Osteoblast (primary cell): ENCODE measurements at places on chromosomes 4 and X. TPM values are rescaled to one million over a fixed set of nuclear protein-coding genes. Genes with fewer than 3 reads are reported as not detected.
A peak's percentile ranks its signal among the peaks of the same experiment; 100 is the strongest.

Gene WFS1
- total RNA-seq = 12.1 and 17.0 TPM in 2 replicates

GRCh38 chr4:119906277-119906676 is 160.4 kb downstream of the MAD2L1 start:
- no peaks in the 10 kb centered on the region for H3K27me3 ChIP-seq
- H3K36me3 ChIP-seq = no peaks in the 10 kb centered on the region
- no peak for DNase-seq
- H3K27ac ChIP-seq = no peak overlapping the region
- H3K4me1 ChIP-seq = no peaks in the 10 kb centered on the region

DNA sequence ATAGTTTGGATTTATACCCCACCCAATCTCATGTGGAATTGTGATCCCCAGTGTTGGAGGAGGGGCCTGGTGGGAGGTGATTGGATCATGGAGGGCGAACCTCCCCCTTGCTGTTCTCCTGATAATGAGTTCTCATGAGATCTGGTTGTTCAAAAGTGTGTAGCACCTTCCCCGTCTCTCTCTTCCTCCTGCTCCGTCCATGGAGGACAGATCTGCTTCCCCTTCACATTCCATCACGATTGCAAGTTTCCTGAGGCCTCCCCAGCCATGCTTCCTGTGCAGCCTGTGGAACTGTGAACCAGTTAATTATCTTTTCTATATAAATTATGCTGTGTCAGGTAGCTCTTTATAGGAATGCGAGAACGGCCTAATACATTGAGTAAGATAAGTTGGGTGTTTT is 518.8 kb upstream of the LCORL start:
- no peaks in the 10 kb centered on the region for H3K4me1 ChIP-seq
- DNase-seq = no peak
- no peak overlapping the region for H3K27ac ChIP-seq
- H3K4me3 ChIP-seq = no peak overlapping the region
- no peaks in the 10 kb centered on the region for H3K36me3 ChIP-seq
- no peaks in the 10 kb centered on the region for H3K27me3 ChIP-seq

Gene FGF13
- total RNA-seq = 0.36 TPM in 1 of 2 replicates, not detected in the other

GRCh38 chrX:119482041-119482440 is 13.8 kb downstream of the SLC25A5 start:
- no peaks in the 10 kb centered on the region for H3K36me3 ChIP-seq
- DNase-seq = no peak
- H3K27me3 ChIP-seq = no peaks in the 10 kb centered on the region
- peaks cover 10% of the 10 kb centered on the region for H3K4me1 ChIP-seq

GRCh38 chr4:7031558-7032449 is 11.4 kb upstream of the TADA2B start:
- peak; percentile 44 for DNase-seq
- H3K36me3 ChIP-seq = peaks cover 28% of the 10 kb centered on the region
- no peak overlapping the region for H3K27ac ChIP-seq

Gene IL21
- not detected in 2 replicates for total RNA-seq

DNA sequence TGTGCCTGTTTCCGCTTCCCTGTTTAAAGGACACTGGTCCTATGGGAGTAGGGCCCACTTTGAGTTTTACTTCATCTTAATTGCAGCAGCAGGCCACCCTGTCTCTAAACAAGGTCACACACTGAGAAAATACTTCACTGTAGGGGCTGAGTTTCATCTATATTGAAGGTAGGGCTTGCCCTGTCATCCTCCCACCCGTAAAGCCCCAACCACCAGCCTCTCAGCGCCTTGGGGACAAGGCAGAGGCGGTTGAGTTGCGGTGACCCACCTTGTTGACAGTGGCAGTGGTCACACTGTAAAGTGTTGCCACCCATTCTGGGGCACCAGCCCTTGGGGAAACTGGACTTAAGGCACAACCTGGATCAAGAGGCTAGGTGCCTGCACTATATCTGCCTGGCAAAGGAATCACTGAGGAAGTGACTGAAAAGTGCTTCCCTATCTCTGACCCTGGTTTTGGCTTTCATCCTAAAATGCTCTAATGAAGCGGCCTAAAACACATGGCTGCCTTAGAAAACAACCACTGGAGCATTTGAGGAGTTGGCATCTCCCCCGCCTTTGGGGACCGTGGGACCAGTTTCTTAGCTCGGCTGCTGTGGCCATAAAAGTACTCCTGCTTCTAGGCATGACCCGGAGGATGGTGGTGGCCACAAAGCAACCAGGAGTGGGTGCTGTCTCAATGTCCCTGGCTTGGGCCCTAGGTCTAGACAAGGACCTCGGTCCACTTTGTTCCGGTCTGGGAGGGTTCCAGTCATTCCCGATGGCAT is 7.8 kb upstream of the WDR1 start:
- no peaks in the 10 kb centered on the region for H3K4me1 ChIP-seq
- no peaks in the 10 kb centered on the region for H3K36me3 ChIP-seq
- no peak for DNase-seq
- H3K4me3 ChIP-seq = no peak overlapping the region

DNA sequence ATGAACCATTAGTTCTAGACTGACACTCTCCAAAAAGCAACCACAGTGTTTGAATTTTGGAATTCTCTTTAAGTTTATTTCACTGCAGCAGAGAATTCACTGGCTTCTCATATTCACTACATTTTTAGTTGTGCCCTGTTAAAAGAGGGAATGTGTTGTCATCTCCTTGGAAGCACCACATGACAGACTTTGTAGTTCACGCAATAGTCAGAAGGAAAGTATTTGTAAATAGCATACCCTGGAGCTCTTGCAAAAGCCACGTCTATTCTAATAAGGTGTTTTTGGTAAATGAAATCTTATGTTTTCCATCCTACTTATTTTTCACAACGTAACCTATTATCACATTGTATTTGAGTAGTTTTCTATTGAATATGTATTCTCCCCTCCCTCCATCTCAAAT is 25.8 kb downstream of the DOCK11 start:
- no peak for DNase-seq
- peaks cover 31% of the 10 kb centered on the region for H3K4me1 ChIP-seq
- no peak overlapping the region for H3K4me3 ChIP-seq
- H3K27ac ChIP-seq = peak overlapping the region; percentile 89
- no peaks in the 10 kb centered on the region for H3K36me3 ChIP-seq
- no peaks in the 10 kb centered on the region for H3K27me3 ChIP-seq

GRCh38 chr4:168511780-168512489 is 15.1 kb downstream of the PALLD start:
- peaks cover 16% of the 10 kb centered on the region for H3K4me1 ChIP-seq
- no peak overlapping the region for H3K4me3 ChIP-seq
- H3K36me3 ChIP-seq = no peaks in the 10 kb centered on the region
- no peak for DNase-seq
- H3K27me3 ChIP-seq = no peaks in the 10 kb centered on the region

Gene SMIM10
- 7.1 and 8.0 TPM in 2 replicates for total RNA-seq

DNA sequence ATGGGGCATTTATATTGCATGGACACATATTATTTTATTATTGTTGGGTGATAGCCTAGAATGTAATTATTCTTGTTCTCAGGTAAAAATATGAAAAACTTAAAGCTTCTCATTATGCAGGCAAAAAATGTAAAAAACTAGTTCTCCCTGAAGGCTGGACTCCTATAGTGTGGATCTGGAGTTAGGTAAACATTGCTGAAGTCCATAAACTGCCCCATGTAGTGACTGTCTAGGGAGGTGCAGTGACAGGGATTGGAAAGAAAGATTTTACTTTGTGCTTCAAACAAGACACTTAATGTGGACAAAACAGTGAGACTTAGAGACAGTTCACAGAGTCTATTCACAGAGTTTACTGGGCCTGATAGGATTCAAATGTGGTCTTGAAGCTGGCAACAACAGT is 17.0 kb downstream of the ADH6 start:
- DNase-seq = no peak
- H3K27ac ChIP-seq = no peak overlapping the region
- H3K4me3 ChIP-seq = no peak overlapping the region
- H3K36me3 ChIP-seq = no peaks in the 10 kb centered on the region
- H3K27me3 ChIP-seq = no peaks in the 10 kb centered on the region
- H3K4me1 ChIP-seq = peaks cover 4% of the 10 kb centered on the region

Gene MMRN1
- total RNA-seq = not detected in 2 replicates

Gene C4orf36
- total RNA-seq = 0.72 and 0.88 TPM in 2 replicates

DNA sequence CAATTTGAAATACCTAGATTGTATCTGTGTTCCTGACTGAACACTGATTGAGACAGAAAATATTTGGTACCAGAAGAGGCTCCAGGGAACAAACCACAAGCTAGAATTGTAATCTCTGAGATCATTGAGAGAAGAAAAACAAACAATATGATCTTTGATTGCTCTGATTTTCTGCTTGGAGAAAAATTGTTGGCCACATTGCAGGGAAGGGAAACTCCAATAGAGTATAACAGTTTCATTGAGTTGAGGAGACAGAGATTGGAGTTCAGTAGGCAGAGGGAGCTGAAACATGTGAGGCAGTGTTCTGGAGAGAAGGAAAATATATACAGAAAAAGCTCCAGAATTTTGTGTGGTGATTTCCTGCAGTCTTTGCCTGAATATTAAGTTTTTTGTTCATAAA is 158.2 kb downstream of the C4orf33 start:
- no peak overlapping the region for H3K4me3 ChIP-seq
- no peaks in the 10 kb centered on the region for H3K27me3 ChIP-seq
- H3K27ac ChIP-seq = no peak overlapping the region
- H3K4me1 ChIP-seq = no peaks in the 10 kb centered on the region
